ENCODE measurements at places on chromosomes 3 and 15. TPM values are rescaled to one million over a fixed set of nuclear protein-coding genes. Genes with fewer than 3 reads are reported as not detected.
A peak's percentile ranks its signal among the peaks of the same experiment; 100 is the strongest.

DNA sequence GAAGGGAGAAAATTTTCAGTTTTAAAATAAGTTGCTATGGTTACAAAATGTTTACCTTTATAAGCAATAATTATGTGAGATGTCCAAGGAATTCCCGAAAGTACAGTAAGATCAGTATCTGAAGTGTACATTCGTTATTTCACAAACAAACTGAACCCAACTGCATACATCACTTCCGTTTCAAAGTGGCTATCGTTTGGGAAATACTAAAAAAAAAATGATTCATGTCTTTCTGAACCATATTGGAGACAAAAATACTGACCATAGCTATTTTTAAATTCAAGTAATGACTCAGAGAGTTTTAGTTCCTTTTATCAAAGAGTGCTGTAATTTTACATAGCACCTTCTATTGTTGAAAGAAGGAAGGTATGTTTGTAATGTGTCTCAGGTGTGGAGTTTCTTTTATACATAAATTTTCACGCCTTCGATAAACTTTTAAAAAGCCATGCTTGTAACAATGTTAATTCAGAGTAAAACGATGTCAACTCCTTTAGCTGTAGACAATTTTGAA is 8.0 kb upstream of the ANKRD28 start:
- H3K27me3 ChIP-seq, result no peaks in the 10 kb centered on the region
- no peaks in the 10 kb centered on the region for H3K36me3 ChIP-seq
- H3K27ac ChIP-seq, result peak overlapping the region; percentile 63
- no peak for DNase-seq
- peak overlapping the region; percentile 17 for H3K4me3 ChIP-seq

DNA sequence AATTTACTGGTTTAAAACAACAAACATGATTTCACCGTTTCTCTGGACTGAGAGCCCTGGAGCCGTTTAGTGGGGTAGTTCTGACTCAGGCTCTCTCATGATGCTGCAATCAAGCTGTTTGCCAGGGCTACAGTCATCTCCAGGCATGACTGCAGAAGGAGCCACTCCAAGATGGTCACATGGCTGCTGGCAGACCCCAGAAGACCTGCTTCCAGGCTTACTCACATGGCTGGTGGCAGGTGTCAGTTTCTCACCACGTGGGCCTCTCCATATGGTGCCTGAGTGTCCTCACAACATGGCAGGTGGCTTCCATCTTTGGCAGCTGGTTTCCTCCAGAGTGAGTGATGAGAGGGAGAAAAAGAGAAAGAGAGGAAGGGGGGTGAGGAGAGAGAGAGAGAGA is 378.3 kb upstream of the RGMA start:
- H3K27ac ChIP-seq, result no peak overlapping the region
- no peaks in the 10 kb centered on the region for H3K36me3 ChIP-seq
- no peaks in the 10 kb centered on the region for H3K4me1 ChIP-seq
- H3K4me3 ChIP-seq, result no peak overlapping the region
- no peaks in the 10 kb centered on the region for H3K27me3 ChIP-seq

- no peak overlapping the region for H3K27ac ChIP-seq
- H3K4me3 ChIP-seq, result no peak overlapping the region
- H3K27me3 ChIP-seq, result no peaks in the 10 kb centered on the region
- no peaks in the 10 kb centered on the region for H3K4me1 ChIP-seq
- DNase-seq, result no peak
- no peaks in the 10 kb centered on the region for H3K36me3 ChIP-seq
Observed at GRCh38 chr3:160719710-160720109, 36.3 kb upstream of the PPM1L start.

- H3K27ac ChIP-seq, result no peak overlapping the region
- H3K27me3 ChIP-seq, result no peaks in the 10 kb centered on the region
- no peak overlapping the region for H3K4me3 ChIP-seq
- no peaks in the 10 kb centered on the region for H3K36me3 ChIP-seq
Observed at GRCh38 chr3:168219530-168219929, 123.8 kb upstream of the GOLIM4 start.

- no peak overlapping the region for H3K27ac ChIP-seq
- no peak for DNase-seq
- no peaks in the 10 kb centered on the region for H3K36me3 ChIP-seq
- H3K4me1 ChIP-seq, result peaks cover under 1% of the 10 kb centered on the region
Observed at GRCh38 chr3:107369791-107370190, 7.4 kb upstream of the CCDC54 start.

GRCh38 chr3:140553591-140553990 is 124.3 kb upstream of the TRIM42 start:
- no peak overlapping the region for H3K27ac ChIP-seq
- no peaks in the 10 kb centered on the region for H3K4me1 ChIP-seq
- no peak overlapping the region for H3K4me3 ChIP-seq
- no peak for DNase-seq
- no peaks in the 10 kb centered on the region for H3K27me3 ChIP-seq

DNA sequence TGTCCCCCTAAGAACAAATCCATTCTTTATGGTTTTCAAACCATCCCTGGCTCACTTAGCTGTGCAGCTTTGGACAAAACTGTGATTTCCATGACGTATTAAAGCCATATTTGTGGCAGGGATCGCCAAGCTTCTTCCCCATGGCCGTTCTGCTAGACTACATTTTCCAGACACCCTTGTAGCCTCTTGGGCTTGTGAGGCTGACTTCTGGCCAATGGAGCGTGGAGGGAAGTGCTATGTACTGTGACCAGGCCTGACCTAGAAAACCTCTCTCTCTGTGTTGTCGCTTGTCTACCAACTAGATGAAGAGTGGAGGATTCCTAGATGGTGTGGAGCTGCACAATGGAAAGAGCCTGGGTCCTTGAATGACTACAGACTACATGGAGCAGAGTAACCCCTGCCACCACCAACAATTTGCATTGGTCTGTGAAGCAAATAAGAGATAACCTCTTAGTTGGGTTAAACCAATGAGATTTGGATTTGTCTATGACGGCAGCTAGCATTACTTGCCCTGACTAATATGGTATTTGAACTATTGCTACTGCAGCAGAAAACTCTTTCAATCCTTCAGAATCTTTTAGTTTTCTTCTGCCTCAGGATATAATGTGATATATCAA is 22.1 kb upstream of the MGLL start:
- no peak for DNase-seq
- no peaks in the 10 kb centered on the region for H3K27me3 ChIP-seq
- no peaks in the 10 kb centered on the region for H3K4me1 ChIP-seq
- H3K27ac ChIP-seq, result no peak overlapping the region
- no peaks in the 10 kb centered on the region for H3K36me3 ChIP-seq
- H3K4me3 ChIP-seq, result no peak overlapping the region

The IGF2BP2 gene
- 2.6 TPM for total RNA-seq

The PLA2G4E gene
- not detected for total RNA-seq

The CPN2 gene
- not detected for total RNA-seq

The AADACL2 gene
- not detected for total RNA-seq

The ABTB1 gene
- total RNA-seq, result 71.7 TPM
